ENCODE measurements at places on chromosomes 3 and 15.

GRCh38 chr3:132317229-132317948, at the start of gene ACP3:
Gene ACP3 (plus strand): TSS chr3:132317407. CDS start chr3:132317457, 50 bp downstream.
- no peak for DNase-seq

DNA sequence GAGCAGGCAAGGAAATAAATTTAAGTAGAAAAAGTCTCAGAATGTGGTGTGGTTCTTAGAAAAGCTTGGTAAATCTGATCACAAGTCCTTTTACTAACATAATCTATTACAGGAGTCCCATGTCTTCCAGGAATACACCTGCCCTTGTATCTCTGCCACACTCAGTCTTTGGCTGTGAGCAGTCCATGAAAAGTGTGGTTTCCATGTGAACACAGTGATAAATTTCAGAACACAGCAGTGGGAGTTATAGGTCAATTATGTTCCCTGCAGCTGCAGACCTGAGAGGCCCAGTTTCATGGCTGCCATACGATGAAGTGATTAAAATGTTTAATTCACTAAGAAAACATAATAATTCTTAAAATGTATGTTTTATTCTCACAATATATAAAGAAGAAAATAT, 366.9 kb upstream of the STAC start:
- DNase-seq, result no peak

DNA sequence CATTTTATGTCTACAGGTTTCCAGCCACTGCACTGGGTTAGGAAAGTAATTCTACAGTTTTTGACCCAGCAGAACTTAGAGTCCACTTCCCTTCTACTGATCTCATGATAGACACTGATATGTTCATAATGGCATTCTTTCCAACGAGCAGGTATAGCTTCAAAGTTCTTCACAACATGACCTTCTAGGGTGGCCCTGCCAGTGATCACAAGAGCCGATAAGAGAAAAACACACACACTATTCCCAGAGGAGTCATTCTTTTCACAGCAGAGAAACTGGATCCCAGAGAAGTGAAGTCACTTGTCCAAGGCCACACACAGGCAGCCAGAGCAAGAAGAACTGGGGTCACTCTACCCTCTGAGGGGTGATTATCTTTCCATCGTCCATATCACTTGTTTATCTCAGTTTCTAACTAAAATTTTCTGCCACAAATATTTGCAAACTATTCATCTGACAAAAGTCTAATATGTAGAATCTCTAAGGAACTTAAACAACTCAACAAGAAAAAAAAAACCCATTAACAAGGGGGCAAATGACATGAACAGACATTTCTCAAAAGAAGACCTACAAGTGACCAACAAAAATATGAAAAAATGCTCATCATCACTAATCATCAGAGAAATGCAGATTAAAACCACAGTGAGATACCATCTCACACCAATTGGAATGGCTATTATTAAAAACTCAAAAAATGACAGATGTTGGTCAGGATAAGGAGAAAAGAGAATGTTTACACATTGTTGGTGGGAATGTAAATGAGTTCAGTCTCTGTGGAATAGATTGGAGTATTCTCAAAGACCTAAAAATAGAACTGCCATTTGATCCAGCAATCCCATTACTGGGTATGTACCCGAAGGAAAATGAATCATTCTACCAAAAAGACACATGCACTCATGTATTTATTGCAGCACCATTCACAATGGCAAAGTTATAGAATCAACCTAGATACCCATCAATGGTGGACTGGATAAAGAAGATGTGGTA, 31.5 kb downstream of the SPTSSB start:
- DNase-seq, result no peak

- no peak for DNase-seq
Observed at GRCh38 chr3:158775426-158776410, 26.1 kb upstream of the MFSD1 start.

DNA sequence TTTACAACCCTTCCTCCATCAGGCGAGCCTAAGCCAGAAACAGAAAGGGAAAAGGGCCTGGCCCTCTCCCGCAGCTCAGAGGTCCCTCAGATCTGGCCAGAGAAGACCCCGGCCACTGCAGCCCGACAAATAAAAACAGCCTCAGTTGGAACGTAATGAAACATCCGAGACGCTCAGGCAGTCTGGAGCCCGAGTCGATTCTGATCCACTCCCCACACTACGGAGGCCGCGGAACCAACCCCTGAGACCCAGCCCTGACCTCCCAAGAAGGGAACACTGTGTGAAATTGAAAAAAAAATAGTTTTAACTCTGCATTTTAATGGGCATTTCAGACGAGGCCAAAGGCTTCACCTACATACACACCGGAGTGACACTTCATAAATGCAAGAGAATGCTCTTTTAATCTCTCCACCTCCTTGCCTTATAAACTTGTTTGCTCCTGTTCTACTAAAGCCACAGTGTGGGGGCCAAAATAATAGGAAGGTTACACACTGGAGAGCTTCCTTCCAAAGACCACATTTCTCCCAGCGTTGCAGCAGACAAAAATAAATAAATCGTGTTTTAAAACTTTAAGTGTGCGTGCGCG, 3.7 kb downstream of the MEIS2 start:
- DNase-seq, result no peak

DNA sequence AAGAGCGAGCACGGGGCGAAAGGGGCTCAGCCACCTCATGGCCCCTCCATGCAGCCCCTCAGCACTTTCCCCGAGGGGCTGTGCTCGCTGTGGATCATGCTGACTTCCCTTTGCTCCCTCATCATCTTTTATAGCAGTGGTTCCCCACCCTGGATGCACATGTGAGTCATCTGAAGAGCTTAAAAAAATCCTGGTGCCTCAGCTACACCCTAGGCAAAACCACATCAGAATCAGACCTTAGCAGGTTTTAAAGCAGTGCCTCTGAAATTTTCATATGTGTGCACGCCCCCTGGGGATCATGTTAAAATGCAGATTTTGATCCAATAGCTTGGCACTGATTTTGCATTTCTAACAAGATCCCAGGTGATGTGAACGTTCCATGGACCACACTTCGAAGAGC, 50.9 kb downstream of the FEM1B start:
- DNase-seq, result no peak

DNA sequence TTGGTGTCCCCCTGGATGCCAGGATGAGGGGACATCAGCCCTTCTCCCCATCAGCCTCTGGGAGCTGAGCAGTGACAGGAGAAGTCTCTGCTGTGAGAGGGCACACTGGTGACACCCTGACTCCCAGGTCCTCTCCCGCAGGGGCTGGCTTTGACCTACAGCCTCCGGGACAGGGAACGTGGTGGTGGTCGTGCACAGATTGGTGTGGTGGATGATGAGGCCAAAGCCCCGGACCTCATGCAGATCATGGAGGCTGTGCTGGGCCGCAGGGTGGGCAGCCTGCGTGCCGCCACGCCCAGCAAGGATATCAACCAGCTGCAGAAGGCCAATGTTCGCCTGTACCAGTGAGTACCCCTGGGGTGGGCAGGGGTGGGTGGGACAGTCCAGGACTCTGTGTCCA, 6.8 kb downstream of the VILL start:
- no peak for DNase-seq

DNA sequence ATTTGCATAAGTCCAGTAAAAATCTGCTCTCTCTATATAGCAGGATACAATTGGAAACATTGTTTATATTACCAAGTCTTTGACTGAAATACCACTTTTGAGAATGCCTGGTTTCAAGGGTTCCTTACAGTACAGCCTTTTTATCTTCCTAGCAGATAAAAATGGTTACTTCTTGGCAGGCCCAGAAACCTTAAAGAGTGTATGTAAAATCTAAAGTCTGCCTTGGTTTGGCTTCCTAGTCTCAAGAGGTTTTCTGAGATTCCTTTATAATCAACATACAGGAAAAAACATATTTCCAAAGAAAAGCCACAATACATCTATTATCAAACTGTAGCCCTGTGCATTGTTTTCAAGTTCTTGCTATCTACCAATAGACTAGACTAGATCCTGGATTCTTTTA, 84.6 kb downstream of the PLSCR2 start:
- DNase-seq, result no peak
